ENCODE measurements at places on chromosomes 2 and 18. TPM values are rescaled to one million over a fixed set of nuclear protein-coding genes. Genes with fewer than 3 reads are reported as not detected.

The TPO gene
- 18.1 TPM for total RNA-seq

The SLC9A2 gene
- 0.12 TPM for total RNA-seq

The CNGA3 gene
- 0.47 TPM for total RNA-seq

The TRIM43 gene
- total RNA-seq = not detected

The SPATA3 gene
- not detected for total RNA-seq

The GALNT13 gene
- total RNA-seq = 1.8 TPM

The SERPINB10 gene
- total RNA-seq = 0.31 TPM

The FAHD2A gene
- 28.8 TPM for total RNA-seq

The MTIF2 gene
- total RNA-seq = 21.5 TPM

The SKA1 gene
- total RNA-seq = not detected

The SERPINB12 gene
- total RNA-seq = not detected

The CCDC74A gene
- 1.7 TPM for total RNA-seq

The HOXD9 gene
- 1.5 TPM for total RNA-seq

The LYG2 gene
- total RNA-seq = not detected

The DIPK1C gene
- not detected for total RNA-seq

The NAGK gene
- 145 TPM for total RNA-seq

The MOGAT1 gene
- total RNA-seq = 0.95 TPM

The MYOM1 gene
- 8.5 TPM for total RNA-seq

The FTCDNL1 gene
- 2.9 TPM for total RNA-seq

The CENPA gene
- total RNA-seq = 0.46 TPM

The LYPD6 gene
- total RNA-seq = 13.9 TPM

The MTCL1 gene
- total RNA-seq = 1.9 TPM

The DPY30 gene
- 55.5 TPM for total RNA-seq

The TMEM150A gene
- 25.2 TPM for total RNA-seq

The CFAP53 gene
- total RNA-seq = 0.37 TPM

The AQP4 gene
- total RNA-seq = not detected

The KLF7 gene
- total RNA-seq = 23.0 TPM

The RNF152 gene
- 11.7 TPM for total RNA-seq

The BOLL gene
- not detected for total RNA-seq

The HES6 gene
- 9.1 TPM for total RNA-seq

The CCDC93 gene
- 22.9 TPM for total RNA-seq

The WBP1 gene
- total RNA-seq = 64.5 TPM

The CHST10 gene
- 7.2 TPM for total RNA-seq

The OTOF gene
- total RNA-seq = not detected

The ONECUT2 gene
- not detected for total RNA-seq

The DHX57 gene
- 13.9 TPM for total RNA-seq

The REG3G gene
- not detected for total RNA-seq

The RAB6D gene
- 0.12 TPM for total RNA-seq

The ATG9A gene
- total RNA-seq = 24.4 TPM

The PRSS56 gene
- not detected for total RNA-seq

The CPLX4 gene
- not detected for total RNA-seq

The CDCA7 gene
- total RNA-seq = not detected

The MSTN gene
- total RNA-seq = 0.28 TPM
